CD4-positive, alpha-beta T cell treated with Interleukin-6 for 4 hours (primary cell): ENCODE measurements at places on chromosomes 2 and 18.
A peak's percentile ranks its signal among the peaks of the same experiment; 100 is the strongest.

GRCh38 chr2:156329031-156329926 is 3.2 kb downstream of the NR4A2 start:
- DNase-seq, result no peak

DNA sequence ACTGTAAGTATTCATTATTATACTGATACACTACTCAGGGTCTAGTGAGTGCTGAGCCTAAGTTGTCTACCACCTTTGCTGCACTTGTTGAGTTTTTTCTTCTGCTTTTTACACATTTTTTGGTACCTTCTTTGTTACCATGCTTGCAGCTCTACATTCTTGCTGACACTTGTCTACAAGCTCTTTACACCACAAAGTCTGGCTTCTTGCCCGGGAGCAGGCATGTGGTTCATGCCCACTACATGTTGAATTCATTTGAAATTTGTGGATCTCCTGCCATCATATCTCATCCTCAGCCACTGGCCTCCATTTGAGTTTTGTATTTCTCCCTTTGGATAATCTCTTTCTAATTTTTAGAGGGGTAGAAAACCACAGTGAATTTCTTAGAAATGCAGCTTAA is 29.9 kb downstream of the IL18R1 start:
- DNase-seq, result no peak

GRCh38 chr2:437756-438393 is 150.0 kb upstream of the ALKAL2 start:
- peak; percentile 68 for DNase-seq

GRCh38 chr2:119218478-119219064 is 5.1 kb upstream of the STEAP3 start:
- no peak for DNase-seq

DNA sequence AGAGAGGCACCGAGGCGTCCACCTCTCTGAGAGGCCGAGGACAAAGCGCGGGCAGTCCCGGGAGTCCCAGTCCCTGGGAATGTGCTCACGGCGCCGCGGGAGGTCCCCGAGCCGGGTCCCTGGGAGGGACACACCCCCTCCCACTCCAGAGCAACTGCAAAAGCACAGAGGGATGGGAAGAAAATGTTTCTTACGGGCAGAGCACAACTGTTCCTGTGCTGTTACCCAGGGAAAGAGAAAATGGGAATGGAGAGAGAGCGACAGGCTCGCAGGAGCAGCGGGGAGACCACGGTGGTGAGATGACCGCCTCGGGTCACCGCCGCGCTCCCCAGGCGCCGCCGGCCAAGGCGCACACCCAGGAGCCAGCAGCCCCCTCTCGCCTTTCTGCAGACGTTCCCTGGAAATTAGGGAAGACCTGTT is 1.2 kb upstream of the BCL11A start:
- DNase-seq, result no peak

- DNase-seq, result no peak
Measured at GRCh38 chr18:8303151-8303755, 306.0 kb upstream of the RAB12 start.

DNA sequence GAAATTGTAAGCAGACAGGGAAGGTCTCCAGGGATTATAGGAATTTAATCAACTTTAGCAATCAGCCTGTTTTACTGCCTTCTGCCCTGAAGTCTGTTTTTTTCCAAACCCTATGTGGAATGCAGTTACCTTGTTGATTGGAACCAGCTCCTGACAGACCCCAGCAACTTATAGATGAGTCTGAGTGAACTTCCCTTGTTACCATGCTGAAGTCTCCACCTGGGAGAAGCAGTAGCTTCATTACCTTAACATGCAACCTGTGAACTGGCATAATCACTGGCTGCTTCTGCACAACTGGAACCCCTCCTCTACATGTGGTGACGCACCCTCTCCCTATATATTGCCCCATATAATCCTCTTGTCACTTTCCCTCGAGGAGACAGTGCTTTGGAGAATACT is 226.3 kb upstream of the SPOPL start:
- DNase-seq, result no peak

- DNase-seq, result no peak
Measured at GRCh38 chr2:24945907-24946306, 25.8 kb downstream of the DNAJC27 start.

GRCh38 chr2:96532641-96533291 is 3.8 kb upstream of the ARID5A start:
- DNase-seq, result no peak

- DNase-seq, result no peak
Measured at GRCh38 chr2:230961091-230961491, 34.8 kb upstream of the SPATA3 start.

GRCh38 chr2:17637131-17637906 is 96.8 kb downstream of the VSNL1 start:
- DNase-seq, result no peak

DNA sequence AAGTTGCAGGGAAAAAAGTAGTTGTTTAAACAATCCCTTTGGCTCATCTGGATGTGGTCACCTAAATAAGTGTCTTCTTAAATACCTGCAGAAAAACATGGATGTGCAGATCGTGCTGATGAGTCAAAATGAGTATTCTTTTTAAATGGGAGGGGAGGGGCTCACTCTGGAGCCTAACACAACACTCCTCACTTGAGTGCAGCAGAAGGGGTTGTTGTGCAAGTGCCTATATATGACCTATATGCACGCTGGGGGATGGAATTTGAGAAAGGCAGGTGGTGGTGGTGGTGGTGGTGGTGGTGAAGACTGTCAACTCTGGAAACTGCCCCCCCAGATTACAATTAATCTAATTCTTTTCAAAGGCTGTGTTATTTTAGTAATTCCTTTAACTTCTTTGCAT is 77.9 kb upstream of the FAM124B start:
- no peak for DNase-seq

DNA sequence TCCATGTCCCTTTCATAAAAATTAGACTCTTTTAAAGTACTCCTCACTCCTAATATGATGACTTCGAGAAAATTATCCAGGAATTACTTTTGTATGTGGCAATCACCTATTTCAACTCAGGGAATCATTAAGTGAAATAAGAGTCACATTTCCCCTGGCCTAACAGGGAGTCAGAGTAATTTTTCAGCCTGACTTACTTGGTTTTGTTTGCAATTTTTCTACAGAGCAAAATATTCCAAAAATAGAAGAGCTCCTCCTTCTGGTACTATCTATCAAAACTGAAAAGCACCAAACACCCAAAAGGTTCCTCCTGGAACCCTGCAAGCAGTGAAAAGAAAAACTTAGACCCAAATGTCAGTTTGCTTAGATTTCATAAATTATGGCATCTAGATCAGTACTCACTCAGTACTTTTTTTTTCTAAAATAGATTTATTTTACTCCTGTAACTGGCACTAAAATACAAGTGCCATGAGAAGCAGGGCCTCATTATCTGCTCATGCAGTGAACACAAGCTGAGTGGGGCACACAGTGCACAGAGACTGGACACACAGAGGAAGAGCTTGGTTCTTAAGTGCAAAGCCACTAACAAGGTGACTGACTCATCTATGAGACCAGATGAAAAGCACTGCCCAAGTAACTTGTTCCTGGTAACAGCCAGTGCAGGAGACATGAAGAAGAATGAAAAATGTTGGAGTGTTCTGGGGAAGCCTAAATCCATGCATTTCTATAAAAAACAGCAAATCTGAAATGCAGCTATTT is 28.7 kb downstream of the ACAA2 start:
- no peak for DNase-seq

DNA sequence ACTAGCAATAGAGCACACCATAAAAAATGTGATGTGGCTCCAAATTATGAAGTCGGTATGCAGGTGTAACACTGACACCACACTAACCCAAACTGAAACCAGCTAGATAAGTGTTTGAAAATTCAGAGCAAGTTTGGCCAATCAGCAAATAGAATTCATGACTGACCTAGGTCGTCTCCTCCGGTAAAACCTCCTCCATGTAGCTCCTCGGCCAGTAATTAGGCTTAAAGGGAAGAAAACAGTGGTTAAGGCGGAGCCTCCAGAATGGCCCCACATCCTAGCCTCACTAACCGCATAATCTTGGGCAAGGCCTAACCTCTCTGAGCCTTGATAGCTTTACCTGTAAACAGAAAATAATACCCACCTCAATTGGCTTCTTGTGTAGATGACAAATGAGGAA is 30.1 kb downstream of the C1D start:
- DNase-seq, result no peak

DNA sequence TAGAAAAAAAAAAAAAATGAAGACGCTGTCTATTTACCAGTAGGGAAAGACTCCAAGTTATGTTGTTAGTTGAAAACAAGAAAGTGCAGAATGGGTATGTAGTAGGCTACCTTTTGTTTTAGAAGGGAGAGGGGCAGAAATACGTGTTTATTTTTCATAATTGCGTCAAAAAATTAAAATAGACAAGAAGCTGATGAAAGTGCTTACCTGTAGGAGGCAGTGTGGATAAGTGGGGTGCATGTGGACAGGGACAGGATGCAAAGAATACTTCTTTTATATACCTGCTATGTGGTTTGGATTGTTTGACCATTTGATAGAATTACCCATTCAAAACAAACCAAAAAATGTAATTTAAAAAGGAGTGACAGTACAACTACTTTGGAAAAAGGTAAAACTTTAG is 3.0 kb upstream of the GCG start:
- no peak for DNase-seq

GRCh38 chr2:100606726-100607343 is 44.0 kb downstream of the PDCL3 start:
- peak; percentile 42 for DNase-seq

DNA sequence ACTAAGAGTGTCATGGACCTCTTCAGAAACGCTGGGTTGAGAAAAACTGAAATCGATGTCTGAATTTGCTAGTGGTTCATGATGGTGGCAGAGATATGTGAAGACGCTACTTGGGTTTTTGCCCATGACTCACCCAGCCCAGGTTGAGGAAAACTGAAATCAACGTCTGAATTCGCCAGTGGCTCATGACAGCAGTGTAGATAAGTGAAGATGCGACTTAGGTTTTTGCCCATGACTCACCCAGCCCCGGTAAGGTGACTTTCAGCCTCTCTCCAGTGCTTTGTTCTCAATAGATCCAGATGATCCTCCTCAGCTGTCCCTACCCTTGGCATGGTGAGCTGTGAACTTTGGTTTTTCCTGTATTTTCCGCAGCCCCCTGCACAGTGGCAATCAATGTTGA is 105.3 kb upstream of the SIX3 start:
- DNase-seq, result no peak

GRCh38 chr2:101630224-101630949 is 67.1 kb upstream of the MAP4K4 start:
- DNase-seq, result no peak

- no peak for DNase-seq
Measured at GRCh38 chr2:208024091-208024490, 1.2 kb downstream of the PLEKHM3 start.

DNA sequence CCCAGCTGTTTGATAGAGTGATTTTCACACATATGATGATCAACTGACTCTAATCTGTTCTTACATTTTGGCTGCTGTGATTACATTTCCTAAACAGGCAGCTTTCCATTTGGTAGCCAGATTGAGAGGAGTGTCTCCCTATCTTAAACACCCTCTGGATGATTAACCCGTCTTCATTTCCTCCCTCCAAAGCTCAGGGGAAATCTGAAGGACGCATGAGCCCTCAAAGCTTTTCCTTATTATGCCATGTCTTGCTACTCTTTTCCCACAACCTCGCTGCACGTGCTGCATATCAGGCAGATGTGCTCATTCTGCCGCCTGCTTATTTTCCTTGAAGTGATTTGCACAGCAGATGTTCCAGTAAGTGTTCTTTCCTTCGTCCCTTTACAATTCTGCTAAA is 837.4 kb downstream of the LRRTM4 start:
- no peak for DNase-seq
